ENCODE measurements at places on chromosomes 3 and 15.

DNA sequence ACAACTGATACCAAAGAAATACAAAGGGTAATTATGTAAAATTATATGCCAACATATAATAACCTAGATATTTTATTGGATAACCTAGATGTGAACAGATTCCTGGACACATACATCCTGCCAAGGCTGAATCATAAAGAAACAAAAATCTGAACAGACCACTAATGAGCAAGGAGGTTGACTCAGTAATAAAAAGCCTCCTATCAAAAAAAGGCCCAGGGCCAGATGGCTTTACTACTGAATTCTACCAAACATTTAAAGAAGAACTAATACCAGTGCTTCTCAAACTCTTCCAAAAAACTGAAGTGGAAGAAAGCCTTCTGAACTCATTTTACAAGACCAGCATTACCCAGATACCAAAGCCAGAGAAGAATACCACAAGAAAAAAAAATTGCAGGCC is 32.4 kb downstream of the THBS1 start:
- DNase-seq = no peak

GRCh38 chr15:51736751-51737521 is 519 bp downstream of the LYSMD2 start:
- DNase-seq = peak; percentile 58

DNA sequence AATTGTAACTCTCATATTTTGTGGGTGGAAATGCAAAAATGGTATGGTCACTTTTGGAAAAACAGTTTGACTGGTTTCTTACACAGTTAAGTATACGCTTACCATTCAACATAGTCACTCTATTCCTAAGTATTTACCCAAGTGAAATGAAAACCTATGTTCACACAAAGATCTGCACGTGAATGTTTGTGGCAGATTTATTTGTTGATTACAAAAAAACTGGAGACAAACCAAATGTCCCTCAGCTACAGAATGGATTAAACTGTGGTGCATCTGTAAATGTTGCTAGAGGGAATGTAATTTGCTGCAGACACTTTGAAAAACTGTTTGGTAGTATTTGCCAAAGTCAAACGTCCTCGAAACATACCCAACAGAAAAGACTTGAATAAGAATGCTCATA is 29.3 kb downstream of the ACKR2 start:
- DNase-seq = no peak

- peak; percentile 95 for DNase-seq
Measured at GRCh38 chr3:57060089-57060821, at the start of gene SPATA12. Gene SPATA12, plus strand, starts transcription at chr3:57060664. Its CDS starts 13,031 bp downstream, at chr3:57073695.

GRCh38 chr15:44153352-44153751 is 41.7 kb downstream of the FRMD5 start:
- no peak for DNase-seq
